ENCODE measurements at places on chromosomes 5 and 9.
A peak's percentile ranks its signal among the peaks of the same experiment; 100 is the strongest.

GRCh38 chr5:179316111-179316551 is 29.1 kb downstream of the ADAMTS2 start:
- no peak for DNase-seq

DNA sequence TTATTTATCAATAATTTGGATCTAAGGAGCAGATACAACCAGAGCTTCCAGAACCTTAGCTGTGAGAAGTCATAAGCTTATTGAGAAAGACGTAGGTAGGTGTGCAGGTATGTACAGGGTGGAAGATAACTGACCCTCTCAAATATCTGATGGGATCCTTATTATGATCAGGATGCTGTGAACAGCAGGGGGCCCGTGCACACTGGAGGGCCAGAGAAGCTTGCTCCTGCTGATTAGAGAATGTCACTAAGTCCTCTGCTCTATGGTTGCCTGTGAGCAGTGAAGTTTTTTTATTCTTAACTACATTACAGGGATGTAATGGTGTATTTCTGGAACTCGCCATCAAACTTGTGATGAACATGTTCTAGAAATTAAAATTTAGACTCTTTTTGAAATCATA is 108.9 kb upstream of the POU5F2 start:
- no peak for DNase-seq

DNA sequence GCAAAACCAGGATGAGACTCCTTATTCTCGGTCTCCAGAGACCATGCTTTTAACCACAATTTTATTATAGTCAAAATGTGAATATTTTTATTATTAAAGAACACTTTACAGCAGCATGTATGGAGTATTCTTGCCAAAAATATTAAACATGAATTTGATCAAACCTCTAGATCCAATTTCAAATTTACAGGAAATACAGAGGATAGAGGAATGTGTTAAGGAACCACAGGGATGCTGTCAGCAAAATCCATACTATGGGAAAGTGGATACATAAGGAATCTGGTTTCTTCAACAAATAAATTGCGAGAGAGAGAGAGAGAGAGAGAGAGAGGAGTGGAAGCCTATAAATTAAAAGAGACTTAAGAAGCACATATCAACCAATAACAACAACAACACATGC is 348.2 kb upstream of the NUDT12 start:
- no peak for DNase-seq

GRCh38 chr5:111095982-111096381 is 3.8 kb downstream of the WDR36 start:
- no peak for DNase-seq

DNA sequence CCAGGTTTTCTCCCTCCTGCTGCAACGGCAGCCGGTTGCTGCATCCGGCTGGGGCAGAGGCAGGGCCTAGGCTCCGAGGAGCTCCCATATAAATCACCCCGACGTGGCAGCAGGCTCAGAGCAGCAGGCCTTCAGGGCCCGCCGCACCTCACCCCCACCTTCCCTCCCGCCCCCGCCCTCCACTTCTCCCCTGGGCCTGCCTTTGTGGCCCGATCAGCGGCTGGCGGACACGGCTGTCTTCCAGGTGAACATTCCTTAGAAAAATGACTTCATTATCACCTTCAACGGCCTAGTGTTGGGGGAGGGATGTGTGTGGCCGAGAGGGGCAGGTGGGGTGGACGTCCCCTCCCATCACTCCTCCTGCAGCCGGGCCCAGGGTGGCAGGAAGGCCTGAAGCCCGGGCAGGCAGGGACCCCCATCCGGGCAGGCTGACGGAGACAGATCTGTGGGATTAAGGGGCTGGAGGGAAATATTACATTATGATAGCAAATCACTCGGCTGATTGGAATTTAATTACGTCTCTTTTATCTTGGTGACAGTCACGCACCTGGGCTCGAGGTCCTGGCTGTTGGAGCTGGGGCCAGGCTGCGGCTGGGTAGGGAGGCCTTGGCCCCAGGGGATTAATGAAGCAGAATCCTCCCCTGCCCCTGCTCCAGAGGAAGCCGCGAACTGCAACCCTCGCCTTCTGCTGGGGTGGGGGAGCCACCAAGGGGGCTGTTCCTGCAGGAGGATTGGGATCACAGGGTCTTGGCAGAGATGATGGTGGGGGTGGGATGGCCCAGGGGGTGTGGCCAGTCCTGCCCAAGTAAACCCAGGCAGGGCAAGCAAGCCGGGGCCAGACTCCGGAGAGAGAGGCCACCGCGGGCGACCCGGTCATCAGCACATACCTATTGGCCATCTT is 38.4 kb upstream of the RXRA start:
- DNase-seq, result no peak

GRCh38 chr5:134095887-134096589 is 18.4 kb upstream of the TCF7 start:
- no peak for DNase-seq

DNA sequence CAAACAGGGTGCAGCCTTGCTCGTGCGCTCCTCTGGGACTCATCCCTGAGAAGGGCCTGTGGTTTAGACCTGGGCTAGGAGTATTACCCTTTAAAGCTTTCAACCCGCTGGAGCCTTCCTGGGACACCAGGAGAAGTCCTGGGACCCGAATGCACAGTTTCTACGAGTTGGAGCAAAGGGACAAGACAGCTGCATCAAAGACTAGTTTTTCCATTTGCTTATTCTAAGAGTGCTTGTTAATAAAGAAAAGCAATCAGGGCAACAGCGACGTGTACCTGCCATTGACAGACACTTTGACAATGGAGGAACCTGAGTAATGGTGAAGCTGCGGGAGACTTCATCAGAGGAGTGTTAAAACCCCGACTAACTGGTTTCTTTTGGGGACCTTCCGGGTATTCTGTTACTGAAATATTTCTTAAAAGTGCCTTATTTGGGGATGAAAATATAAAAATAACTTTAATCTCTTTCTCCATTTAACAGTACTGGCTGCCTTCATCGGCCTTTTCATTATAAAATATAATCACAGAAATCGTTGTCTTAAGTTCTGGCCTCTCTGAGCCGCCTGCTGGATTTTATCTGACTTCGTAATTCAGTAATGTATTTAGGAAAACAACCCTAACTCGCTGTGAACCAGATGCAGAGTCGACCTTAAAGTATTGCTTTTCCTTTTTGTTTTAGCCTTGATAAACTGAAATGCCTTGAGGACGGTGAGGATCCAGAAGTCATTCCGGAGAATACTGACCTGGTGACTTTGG is 732 bp downstream of the SNAPC3 start:
- DNase-seq, result peak; percentile 24

DNA sequence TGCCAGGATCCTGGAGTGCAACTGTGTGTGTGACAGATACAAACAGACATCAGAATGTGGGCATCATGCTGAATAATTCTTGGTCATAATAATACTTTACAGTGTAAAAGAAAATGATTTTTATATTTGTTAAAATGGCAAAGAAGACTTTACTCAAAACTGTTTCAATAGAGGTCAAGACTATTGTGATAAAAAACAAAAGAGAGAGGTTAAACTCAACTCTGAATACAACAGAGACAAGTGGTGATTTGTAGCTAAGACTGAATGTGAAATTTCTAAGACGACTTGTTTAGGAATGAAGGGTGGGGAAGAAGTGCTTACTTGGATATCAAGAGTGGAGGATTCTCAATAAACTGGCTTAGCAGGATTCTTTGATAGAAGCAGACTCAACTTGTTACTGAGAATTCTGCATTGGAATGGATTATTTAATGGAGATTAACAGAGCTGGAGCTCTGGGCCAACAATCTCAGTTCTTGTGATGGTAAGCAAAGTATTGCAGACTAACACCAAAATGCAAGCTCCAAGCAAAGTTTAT is 457.4 kb upstream of the CDH18 start:
- no peak for DNase-seq

GRCh38 chr5:136137497-136138220 is 5.0 kb downstream of the SMAD5 start:
- no peak for DNase-seq

DNA sequence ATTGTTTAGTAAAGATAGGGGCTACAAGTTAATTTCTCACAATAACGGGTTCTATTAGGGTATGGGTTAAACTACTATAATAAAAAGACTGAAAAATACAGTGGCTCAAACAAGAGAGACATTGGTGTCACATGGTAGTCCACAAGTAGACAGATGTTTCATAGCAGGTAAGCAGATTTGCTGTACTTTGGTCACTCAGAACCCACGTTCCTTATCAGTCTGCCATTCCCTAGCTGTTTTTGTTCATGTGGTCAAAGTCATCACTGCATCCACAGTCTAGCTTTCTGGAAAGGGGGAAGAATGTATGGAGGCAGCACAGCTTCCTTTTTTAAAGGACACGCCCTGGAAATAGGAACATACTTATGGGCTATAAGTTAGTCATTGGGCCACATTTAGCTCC is 73.0 kb downstream of the SLC12A2 start:
- no peak for DNase-seq

DNA sequence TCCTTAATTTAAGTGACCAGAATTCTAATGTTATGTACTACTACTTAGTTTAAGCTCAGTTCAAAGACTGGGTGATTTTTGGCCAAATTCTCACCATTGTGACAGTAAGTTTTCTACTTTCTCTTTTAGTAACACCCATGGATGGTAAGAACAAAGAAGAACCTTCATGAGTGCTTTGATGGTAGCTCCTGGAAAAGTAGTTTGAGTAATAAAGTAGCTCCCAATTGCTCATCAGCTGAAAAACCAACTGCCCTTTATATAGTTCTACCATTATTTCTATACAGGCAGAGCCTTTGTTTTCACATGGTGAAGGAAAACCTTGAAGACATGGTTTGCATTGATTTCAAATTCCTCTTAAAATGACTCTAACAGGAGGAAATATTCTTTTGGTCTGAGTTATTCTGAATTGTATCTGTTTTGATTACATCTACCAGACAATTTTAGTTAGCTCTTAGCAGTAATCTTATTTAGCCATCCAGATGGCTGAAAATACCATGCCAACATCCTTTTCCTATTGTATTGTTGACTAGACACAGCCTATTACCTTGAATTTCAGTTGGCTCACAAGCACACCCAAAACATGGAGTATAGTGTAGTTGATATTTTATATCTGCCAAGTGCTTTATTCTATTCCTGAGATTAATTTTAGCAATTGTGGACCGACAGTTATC is 23.7 kb upstream of the STARD4 start:
- no peak for DNase-seq

DNA sequence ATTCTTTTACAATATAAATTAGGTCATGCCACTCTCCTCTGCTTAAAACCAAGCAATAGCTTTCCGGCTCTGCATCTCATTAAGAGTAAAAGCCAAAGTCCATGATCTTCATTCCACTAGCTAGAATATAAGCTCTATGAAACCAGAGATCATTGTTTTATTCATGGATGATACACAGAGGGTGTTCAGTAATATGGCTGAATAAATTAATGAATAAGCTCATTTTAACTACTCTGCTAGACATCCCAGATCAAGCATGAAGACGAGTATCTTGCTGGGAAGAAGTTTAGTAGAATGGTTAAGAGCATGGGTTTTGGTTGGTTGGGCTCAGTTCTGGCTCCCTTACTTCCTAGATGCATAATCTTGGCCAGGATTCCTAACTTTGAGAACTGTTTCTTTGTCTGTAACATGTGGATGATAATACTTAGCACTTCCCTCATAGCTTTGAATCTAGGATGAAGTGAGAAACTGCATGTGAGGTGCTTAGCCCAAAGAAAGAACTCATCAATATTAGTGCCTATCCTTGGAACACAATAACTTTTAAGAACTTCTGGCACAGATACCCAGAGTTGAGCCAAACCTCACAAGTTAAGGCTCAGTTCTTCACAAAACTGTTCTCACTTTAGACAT is 106.8 kb downstream of the MSX2 start:
- no peak for DNase-seq

DNA sequence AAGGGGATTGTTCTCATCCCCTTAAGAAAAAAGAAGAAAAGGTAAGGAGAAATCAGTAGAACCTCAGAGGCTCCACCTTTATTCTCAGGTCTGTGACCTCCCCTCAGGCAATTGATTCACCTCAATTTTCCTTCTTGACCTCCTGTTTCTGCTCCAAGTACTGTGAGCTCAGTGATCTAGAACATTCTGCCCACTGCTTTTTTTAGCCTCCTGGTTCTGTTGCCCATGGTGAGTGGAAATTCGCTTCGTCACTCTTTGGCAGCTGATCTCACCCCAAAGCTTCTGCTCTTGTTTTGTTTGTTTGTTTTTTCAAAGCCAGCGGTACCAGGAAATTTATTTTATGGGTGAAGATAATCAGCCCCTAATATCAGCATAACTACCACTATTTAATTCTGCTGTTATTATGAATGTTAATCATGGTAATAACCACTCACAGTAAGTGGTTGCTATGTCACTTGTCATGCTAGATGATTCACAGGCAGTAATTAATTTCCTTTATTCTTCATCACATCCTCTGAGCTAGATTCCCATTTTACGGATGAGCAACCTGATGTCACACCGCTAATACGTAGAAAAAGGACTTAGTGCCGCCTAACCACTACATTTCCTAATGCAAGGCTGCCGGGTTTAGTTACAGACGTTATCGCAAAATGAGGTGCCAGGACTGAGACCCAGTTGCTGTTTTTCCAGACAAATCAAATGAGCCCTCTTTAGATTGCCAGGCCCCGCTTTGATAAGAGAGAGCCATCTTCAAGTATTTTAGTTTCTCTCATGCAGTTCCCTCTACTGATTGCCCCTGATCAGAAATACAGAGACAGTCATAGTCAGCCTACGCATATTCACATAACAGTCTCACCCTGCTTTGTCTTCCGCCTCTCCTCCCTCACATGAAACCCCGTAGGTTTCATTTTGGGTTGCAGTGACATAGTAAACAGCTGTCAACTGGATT is 78.2 kb downstream of the CYFIP2 start:
- DNase-seq, result no peak

DNA sequence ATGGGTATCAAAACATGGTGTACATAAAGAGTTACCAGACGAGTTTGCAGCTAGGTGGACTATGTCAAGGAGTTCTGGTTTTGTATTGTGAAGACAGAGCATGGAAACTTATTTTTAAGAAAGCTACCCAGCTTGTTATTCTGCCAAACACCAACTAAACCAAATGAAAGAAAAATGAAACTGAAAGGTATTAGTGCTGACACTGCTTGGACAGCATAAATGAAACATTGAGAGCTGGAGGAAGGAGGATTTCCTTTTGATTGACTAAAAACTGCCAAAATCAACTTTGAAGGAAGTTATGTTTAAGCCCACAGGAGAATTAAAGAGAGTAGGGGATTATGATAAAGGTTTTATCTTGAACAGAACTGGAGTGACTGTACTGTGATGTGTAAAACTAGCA is 766.2 kb downstream of the PTPRD start:
- DNase-seq, result no peak

DNA sequence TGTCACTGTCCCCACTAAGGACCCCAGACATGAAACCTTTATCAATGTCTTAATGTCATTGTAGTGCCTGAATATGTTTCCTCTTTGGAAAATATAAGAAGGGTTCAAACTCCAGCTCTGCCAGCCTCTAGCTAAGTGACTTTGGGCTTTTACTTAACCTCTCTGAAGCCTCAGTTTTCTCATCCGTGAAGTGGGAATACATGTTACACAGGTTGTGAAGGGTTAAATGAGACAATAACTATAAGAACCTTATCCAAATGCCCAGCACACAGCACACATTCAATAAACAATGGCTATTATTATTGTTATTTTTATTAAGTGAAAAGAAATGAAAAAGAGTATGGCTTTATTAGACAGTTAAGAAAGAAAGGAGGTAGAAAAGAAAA is 15.7 kb upstream of the IGFBPL1 start:
- DNase-seq, result no peak

- no peak for DNase-seq
Observed at GRCh38 chr9:133948131-133948530, 44.0 kb downstream of the VAV2 start.

GRCh38 chr5:149256451-149256850 is 15.2 kb upstream of the AFAP1L1 start:
- DNase-seq, result peak; percentile 63
